Dorsolateral prefrontal cortex (tissue), 122 donors: ENCODE measurements at places on chromosomes 13 and 19. TPM values are rescaled to one million over a fixed set of nuclear protein-coding genes. Genes with fewer than 3 reads are reported as not detected.

DNA sequence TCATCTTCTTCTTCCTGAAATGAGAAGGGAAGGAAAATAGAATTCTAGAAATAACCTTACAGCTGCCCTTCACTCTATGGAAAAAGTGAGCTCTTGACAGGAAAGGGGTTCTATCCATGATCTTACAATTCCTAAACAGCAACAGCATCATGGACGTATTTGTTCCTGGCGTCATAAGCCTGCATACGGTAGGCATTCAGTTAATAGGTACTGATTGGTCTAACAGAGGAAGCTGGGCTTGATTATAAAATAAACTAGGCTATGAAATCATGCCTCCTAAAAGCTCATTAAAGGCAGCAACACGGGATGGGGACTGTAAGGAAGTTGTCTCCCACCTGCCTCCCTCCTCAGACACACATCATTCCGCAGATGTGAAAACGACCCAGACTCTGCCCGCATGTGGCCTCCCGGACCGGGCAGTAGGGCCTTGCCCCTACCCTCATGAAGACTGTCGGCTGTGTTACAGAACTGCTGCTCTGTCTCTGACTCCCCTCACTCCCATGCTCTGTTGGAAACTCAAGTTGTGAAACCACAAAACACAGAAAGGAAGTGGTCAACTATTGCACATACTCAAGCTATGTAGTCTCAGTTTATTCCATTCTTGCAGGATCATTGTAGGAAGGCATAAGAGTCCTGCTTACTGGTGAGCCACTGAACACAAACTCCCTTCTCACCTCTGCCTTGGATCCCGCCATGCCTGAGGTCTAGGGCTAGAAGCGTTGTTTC, 129.8 kb downstream of the DLEU7 start:
- no peak for DNase-seq

GRCh38 chr13:30561511-30561910, 56.2 kb upstream of the USPL1 start:
- DNase-seq, result no peak

DNA sequence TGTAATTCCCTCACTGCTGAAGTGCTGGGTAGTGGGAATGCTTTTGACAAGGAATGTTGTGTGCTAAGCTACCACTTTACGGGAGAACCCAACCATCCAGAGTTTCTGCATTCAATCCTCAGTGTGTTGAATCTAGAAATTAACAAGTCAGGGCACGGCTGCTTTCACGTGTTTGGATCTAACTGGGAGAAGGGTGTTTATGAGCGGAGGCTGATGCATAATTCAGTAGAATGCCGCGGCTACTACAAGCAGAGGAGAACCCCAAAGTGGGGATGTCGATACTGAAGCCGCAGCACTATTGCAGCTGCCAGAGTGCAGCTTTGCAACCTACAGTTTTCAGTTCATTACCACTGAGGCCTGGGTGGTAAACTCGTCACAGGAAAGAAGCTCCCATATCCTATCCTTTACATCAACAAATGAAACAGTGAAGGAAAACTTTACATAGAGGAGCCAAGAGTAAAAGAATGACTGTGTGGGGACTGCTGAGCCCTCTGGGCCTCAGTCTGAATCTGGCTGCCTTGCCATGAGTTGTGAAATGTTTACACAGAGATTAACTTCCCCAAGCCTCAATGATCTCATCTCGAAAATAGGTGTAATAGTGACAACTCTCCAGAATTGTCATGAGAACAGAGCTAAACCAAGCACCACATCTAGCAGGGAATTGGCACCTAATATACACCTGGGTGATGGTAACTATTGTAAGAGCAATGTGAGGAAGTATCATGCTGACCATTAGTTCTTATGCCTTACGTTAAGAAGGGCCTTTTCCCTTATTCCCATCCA, 531.7 kb downstream of the MYO16 start:
- no peak for DNase-seq

DNA sequence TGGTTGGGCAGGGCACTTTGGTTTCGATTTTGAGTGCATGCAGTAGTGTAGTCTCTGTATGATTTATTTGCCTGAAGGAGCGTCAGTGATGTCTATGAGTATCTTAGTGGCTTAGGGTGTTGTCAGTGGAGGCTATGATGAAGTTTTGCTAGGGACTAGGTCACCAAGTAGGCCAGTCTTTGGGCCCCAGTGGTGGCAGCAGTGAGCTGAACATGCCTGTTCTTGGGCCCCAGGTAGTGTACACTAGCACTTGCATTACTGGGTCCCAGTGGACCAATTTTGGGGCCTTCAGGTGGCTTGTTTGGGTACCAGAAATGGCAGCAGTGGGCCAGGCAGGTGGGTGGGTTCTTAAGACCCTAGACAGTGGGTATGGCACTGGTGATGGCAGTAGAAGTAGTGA, 598.7 kb upstream of the SPRY2 start:
- DNase-seq, result no peak

GRCh38 chr13:103000157-103000556, 66.1 kb downstream of the SLC10A2 start:
- DNase-seq, result no peak

TPTE2 gene
- total RNA-seq, result 0.78 TPM

GRCh38 chr13:93227878-93228642, 1.5 kb downstream of the GPC6 start:
- DNase-seq, result peak; percentile 8

DNA sequence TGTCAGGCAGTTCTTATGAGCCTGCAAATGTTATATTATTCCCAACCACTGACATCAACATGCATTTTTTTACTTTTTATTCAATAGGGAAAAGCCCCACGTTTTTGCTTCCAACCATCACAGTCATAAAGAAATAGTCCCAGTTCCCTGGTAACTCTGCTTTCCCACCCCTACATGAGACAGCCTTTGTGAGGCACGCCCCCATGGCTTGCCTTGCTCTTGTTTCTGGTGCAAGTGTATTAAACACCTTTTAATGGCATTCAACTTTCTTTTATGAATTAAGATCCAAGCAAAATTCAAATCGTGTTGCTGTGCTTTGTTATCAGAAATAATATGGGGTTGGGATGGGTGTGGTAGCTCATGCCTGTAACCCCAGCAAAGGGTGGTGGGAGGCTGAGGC, 54.2 kb upstream of the ZNF429 start:
- DNase-seq, result no peak

ERICH4 gene
- not detected for total RNA-seq

DNA sequence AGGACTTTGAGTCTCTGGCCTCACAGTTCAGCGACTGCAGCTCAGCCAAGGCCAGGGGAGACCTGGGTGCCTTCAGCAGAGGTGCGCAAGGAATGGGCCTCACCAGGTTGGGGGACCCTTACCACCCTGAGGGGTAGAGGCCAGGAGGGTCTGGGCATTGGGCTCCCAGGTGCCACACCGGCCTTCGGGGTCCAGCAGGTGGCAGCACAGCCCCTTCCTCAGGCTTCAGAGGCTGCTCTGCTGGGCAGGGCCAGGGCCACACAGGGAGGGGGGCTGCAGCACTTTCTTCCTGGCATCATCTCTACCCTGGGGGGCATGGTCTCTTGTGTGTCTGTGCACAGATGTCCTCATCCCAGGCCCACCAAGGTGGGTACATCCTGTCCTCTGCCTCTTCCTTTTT, 12.9 kb downstream of the PIN1 start:
- DNase-seq, result no peak

DNA sequence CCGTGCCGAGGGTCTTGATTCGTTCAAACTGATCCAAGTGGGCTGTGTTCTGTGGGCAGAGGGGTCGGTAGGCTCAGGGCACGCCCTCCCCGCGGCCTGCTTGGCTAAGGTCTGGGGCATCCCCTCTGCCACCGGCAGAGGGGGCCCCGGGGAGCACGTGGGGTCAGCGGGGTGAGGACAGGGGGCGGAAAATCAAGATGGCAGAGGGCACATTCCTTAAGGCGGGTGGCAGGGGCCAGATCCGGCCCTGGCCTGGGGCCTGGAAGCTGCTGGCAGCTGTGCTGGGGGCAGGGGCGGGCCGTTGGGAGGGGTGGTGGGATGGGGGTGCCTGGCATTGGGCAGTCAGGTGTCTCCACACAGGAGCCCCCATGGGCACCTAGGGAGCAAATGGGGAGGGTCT, 10.7 kb downstream of the PRKACA start:
- no peak for DNase-seq

DNA sequence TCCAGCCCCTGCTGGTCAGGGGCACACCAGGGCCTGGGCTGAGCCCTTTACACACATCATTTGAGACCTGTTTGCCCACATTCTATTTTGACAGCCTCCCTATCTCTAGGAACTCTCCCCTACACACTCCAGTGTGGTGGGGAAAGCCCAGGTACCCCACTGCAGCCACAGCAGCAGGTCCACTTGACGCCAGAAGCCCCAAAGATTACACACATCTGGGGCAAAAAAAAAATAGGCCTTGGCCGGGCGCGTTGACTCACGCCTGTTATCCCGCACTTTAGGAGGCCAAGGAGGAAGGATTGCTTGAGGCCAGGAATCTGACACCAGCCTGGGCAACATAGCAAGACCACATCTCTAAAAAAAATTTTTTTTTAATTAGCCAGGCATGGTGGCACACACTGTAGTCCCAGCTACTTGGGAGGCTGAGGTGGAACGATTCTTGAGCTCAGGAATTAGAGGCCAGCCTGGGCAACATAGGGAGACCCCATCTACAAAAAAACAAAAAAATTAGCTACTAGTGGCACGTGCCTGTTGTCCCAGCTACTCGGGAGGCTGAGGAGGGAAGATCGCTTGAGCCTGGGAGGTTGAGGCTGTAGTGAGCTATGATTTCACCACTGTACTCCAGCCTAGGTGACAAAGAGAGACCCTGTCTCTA, 18.0 kb upstream of the CD22 start:
- DNase-seq, result no peak

DNA sequence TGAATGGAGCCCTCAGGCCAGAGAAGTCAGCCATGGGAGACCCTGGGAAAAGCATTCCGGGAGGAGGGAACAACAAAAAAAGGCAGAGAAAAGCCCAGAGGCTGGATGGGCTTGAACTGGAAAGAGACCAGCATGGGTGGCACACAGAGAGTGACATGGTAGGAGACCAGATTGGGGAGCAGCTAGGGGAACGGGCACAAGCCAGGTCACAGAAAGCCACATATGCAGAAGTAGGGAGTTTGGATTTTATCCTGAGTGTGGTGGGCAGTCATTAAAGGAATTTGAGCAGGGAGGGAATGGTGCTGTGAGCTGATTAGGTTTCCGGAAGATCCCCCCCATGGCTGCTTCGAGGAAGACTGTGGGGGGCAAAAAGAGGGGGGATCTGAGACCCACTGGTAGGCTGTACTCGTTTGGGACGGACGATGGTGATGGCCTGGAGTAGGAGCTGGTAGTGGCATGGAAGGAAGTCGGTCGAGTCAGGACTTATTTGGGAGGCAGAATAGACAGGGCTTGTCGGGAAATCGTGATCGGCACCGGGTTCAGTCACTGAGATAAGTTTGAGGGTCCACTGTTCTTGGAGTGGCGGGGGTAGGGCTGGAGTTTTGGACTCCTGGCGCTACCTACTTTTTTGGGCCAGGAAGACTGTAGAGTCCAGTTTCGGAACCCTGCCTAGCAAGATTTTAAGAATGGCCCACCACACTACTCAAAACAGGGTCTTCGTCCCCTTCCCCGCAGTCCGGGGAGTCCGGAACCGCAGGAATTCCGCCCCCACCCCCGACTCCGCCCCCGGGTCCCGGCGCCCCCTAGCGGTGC, 949 bp downstream of the SERTAD1 start:
- no peak for DNase-seq

CYP2A6 gene
- not detected for total RNA-seq

DNA sequence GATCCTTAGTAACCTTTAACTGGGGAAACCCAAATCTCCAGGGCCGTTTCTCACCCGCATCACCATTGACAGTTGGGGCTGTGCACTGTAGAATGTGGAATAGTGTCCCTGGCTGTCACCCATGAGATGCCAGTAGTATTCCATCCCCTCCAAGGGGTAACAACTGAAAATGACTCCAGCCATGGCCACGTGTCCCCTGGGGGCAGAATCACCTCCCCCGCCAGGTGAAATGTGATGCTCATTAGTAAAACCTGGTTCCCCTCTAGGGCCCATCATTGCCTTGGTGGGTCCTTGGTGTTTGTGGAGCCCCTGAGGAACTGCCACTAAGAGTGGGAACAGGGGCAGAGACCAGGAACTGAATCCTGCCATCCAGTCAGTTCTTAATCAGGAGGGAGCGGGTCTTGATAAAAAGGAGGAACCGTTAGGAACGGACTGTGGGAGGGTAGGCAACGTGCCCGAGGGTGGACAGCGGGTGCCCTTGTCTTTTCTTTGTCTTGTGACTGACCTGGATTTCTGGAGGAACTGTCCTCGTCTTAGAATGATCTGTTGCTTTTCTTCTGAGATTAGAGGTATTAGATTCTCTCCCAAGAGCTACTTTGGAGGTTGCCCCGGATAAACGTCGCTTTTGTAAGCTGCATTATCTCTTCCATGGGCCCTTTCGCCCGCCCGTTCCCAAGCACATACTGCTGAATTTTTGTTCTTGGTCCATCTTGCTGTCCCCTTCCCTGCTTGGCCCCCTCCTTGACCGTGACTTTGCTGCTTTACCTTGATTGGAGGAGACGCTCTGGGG, 3.5 kb downstream of the MYO9B start:
- DNase-seq, result no peak

DNA sequence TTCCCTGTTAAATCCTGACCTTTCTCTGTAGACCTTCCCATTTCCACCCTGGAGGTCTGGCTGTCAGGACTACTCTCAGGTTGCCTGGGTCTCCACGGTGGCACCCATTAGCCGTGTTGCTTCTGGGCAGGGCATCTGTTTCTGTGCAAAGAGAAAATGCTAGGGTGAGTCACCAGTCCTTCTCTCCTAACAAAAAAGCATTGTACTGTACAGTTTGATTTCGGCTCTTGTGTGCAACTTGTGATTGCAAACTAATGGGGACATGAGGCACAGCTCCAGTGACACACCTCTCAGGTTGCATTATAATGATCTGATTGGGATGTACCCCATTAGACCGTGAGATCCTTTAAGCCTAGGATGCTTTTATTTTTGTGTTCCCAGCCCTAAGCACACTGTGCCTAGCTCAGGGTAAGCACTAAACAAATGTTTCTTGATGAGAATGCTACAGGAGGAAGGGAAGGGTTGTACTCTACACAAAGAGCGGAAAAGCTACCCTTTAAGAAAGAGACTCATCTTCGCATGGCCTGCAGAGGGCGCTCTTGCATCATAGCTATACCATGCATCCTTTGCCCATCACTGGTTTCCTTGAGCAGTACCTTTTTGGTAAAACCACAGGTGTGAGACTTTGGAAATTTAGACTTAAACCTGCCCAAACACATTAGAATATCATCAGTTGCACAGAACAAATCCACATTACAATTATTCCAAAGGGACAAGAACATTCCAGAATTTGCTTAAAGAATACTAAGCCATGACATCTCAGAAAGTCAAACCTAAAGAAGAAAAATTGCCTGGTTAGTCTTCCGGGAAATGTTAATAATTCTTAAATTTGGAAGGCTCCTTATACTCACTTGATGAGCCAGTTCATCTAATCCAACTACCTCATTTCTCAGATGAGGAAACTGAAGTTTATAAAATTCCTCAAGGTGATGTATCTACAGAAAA, 20.3 kb upstream of the TRIM13 start:
- DNase-seq, result peak; percentile 69

PSG5 gene
- total RNA-seq, result not detected

GRCh38 chr19:7705387-7706187, 3.7 kb upstream of the FCER2 start:
- DNase-seq, result no peak

- no peak for DNase-seq
Measured at GRCh38 chr19:40265055-40265762, 19.9 kb downstream of the AKT2 start.
